ENCODE measurements at places on chromosomes 4 and X.

GRCh38 chrX:134929808-134930207 is 61.0 kb upstream of the SMIM10 start:
- no peak for DNase-seq

GRCh38 chr4:113815826-113816225 is 54.3 kb upstream of the CAMK2D start:
- DNase-seq, result no peak

GRCh38 chr4:135238940-135239339 is 1037.4 kb upstream of the PABPC4L start:
- DNase-seq, result no peak

GRCh38 chr4:160414496-160414895 is 1311.6 kb downstream of the RAPGEF2 start:
- no peak for DNase-seq

DNA sequence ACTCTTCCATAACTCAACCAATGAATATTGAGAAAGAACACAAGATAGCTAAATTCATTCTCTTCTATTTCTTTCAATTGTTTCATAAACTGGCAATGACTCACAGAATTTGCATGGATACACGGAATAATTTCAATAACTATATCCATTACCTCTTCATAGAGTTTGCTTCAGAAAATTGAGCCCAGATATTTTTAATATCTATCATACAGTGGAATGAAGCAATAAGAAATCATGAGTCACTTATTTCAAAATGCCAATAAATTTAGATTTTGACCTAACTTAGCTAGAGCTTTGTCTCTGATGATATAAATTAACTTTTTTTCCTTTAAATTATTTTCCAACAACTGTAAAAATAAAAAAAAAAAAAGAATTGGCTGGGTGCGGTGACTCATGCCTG is 22.2 kb upstream of the MANBA start:
- no peak for DNase-seq

- no peak for DNase-seq
Measured at GRCh38 chrX:111445485-111445884, 33.5 kb upstream of the DCX start.

DNA sequence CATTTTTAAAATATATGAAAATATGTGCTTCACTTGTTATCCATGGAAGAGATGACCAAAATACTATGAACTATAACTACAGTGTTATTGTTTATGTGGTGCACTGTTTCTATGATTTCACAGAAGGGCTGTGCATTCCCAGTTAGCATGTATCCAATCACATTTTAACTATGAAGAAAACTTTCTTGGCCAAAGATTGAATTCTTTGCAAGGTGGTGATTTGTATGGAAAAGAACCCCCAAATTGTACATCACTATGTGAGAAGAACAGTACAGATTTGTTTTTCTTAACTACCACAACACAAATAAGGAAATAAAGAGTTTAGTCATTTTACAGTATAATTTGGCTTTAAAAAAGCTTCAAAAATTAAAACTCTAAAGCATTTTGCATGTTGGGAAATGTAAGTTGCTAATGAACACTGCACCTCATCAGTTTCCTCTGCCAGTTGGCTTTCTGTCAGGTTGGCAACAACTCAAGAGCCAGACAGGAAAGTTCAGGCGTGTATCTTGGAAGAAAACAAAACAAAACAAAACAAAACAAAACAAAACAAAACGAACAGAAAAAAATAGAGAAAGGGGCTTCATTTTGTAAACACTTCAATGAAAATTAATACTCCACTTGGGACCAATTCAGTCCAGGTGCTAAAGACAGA is 237.0 kb downstream of the SCFD2 start:
- no peak for DNase-seq

DNA sequence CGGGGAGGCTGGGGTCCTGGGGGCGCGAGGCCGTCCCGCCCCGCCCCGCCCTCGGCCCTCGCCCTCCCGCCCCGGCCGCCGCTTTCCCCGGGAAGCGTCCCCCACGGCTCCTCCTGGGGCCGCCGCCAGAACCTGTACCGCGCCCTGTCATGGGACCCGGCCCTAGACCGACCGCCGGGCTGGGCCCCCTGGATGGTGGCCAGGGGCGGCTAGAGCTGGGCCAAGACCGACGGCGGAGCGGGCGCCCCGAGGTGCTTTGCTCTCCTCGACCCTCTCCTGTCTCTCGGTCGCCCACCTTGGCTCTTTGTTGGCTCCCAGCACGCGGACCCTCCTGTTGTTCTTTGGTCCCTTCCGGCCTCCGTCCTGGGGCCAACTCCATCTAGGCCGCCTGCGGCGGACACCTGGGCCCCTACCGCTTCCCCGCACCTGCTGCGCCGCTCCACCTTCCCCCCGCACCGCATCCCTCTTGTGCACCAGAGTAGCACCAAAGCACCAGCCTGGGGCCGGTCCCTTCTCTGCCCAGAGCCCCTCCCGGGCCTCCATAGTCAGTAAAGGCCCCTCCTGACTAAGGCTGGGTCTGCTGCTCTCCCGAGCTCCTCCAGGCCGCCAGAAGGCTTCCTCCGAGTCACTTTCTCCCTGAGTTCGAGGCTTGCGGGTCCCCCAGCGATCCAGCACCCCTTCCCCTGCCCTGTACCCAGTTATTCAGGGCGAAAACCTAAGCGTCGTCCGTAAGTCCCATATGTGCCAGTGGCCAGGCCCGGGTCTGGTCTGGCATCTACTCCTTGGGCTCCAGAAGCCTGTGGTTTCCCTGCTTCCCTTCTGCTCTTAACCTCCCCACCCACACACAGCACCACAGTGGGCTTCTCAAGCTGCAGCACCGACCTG is 587 bp downstream of the TACC3 start:
- DNase-seq, result no peak

- no peak for DNase-seq
Measured at GRCh38 chrX:84487365-84488353, 14.6 kb downstream of the HDX start.

- no peak for DNase-seq
Measured at GRCh38 chr4:176794651-176795050, 1.9 kb upstream of the VEGFC start.

GRCh38 chr4:150242820-150243458 is 164.7 kb downstream of the DCLK2 start:
- DNase-seq, result no peak

DNA sequence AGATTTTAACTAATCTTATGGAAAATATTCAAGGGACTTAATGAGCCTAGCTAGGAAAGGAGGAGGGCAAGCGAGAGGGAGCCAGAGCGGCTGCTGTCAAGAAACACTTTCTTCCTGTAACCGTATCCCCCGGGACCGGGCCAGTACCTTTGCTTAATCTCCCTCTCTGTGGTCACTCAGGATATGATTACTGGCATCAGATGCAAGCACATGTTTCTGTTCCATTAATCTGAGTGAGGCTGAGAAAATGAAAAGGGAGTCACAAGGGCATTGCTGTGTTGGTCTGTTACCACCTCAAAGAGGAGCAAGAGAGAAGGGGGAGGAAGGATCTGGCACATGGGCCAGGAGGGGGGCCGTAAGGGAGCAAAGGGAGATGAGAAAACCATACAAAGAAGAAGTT is 356.7 kb upstream of the GATB start:
- no peak for DNase-seq

DNA sequence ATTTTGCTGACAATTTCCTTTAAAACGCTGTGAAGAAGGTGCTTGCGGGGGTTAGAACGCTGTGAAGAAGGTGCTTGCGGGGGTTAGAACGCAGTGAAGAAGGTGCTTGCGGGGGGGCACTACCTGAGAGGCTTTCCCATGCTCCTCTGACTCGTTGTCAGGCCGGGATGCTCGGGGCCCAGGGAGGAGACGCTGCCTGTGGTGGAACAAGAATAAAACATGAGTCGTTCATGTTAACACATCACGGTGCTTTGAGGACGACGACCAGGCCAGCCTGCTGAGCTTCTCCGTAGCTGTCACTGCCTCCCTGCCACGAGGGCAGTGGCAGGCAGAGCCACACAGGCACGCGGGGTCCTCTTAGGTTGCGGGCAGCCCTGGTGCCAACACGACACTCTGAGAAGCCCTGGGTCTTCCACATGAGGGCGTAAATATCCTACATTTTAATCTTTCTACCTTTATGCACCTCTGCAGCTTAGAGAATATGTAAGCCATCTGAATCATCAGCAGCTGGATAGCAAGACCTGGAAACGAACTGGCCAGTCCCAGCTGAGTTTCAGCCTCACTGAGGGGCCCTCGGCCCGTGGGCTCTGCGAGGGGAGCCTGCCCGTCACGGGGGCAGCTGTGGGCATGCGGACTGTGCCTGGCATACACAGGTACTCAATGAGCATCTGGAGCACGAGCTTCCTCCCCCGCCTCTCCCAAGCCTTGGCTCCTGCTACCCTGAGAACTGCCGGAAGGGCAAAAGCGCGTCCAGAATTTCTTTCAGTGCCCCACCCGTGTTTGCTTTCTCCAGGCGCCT is 47.0 kb downstream of the FGFRL1 start:
- DNase-seq, result no peak

DNA sequence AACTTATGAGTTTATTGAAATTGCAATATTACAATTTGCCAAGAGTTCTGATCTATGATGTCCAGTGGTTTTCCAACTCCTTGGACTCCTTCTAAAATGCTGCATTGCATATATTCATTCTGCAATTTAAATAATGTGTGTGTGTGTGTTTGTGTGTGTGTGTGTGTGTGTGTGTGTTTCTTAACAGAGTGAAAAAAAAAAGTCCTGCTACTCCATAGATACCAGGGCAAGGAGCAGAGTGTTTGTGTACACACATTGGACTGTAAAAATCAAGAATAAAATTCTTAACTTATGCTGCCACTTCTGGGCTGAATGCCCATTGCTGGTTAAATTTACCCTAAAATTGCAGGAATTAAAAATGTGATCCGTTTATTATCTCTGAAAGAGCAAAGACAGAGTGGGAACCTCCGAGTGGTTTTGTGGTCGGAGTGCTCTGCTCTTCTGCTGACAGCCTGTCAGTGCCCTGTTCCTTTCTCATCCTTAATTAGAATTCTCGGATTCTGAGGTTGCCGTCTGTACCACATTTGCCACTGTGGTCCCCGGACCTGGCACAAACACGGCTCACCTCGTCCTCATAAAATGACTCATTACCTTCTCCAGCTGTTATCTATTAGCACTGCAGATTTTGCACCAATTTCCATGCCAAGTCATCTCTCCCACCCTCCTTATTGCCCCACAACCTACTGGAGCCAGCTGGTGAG is 355.5 kb downstream of the KCNIP4 start:
- DNase-seq, result no peak

- DNase-seq, result no peak
Measured at GRCh38 chrX:103710609-103711008, at the start of gene TMEM31. Gene TMEM31, plus strand, starts transcription at chrX:103710909. Its CDS starts 1,350 bp downstream, at chrX:103712259.

DNA sequence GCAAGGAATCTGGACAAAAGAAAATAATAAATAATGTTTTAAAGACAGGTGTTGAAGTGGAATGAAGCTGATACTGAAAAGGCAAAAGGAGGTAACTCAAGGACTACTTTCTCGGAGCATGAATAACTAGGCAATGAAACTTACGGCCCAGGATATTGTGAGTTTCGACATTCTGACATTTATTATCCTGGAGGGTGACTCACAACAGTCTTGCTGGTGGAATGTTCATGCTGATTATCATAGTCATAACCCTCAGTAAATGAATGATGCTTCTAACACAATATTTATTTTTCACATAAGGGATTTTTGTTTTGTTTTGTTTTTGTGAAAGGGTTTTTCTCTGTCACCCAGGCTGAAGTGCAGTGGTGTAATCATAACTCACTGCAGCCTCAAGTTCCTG is 147.0 kb upstream of the HPGD start:
- DNase-seq, result no peak

- no peak for DNase-seq
Measured at GRCh38 chrX:133676344-133677122, 261.2 kb upstream of the GPC4 start.

DNA sequence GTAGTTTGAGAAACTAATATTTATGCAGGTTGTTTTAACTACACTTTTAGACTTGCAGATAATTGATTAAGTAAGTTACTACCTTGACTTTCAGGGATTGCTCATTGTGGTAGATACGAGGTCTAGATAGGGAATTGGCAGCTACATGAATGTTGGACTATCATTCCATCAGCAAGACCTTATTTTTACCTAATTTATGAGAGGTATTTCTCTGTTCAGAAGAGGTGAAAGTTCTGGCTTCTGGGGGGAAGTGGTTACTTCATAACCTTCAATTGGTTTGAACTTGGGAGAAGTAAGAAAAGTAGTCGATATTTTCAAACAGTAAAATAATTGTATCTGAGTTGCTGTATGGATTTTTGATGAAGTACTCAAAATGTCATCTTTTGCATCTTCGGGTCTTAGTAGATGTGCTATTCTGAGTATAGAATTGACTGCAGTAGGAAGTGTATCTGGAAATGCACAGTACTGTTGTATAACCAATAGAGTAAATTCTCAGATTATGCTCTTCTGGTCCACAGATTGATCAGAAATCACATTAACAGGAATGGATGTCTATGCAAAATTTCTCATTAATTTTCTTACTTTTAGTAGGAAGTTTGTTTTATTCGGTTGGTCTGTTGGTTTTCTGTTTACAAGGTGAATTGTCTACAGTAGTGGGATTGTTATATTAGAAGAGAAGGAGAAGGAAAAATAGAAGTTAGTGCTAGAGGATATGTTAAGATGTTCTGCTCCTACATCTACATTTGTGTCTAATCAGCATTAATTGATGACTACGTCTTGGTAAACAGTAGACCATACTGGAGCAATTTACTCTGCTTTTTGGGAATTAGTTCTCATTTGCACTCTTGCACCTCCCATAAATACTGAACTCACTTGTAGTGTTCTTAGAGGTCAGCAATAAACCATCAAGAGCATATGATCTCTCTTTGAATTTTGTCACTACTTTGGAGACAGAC is 3.0 kb downstream of the NFKB1 start:
- no peak for DNase-seq

GRCh38 chrX:39852491-39852890 is 245.3 kb downstream of the BCOR start:
- DNase-seq, result no peak

DNA sequence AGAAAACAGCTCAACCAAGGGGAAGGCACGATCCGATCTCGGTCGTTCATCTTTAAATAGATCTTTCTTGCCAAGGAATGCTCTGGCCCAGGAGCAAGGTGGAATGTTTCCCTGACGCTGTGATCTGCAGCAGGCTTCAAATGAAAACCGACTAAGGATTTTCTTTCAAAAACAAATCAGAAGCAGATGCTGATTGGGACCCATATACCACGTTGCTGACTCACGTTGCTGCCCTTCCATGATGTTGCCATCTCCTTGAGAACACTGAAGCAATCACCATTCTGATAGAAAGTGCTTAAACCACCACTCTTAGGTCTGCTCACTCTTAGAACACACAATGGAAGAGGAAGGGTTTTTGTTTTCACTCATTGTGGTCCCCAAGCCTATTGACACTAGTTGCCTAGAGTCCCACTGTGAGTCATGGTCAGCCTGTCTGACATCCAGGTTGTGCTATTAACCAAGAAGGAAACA is 26.1 kb downstream of the LAMTOR3 start:
- DNase-seq, result no peak

GRCh38 chrX:151774421-151774820 is 39.9 kb downstream of the CNGA2 start:
- no peak for DNase-seq

DNA sequence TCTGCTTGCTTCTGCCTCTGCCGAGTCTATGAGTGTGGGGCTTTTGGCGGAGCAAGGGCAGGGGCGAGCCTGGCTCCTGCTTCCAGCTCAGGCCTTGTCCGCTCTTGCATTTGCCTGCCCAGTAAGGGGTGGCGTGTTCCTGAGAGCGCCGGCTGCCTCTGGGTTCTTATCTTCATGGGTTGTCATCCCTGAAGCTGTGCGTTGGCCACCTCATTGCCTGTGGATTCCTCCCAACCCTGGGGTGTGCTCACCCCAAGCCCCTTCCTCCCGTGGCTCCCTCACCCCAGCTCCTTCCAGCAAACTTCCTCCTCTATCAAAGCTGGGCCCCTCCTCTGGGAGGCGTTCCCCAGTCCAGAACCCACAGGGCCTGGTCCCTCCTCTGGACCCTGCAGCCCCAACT is 17.5 kb downstream of the SH3BP2 start:
- no peak for DNase-seq

- DNase-seq, result no peak
Measured at GRCh38 chr4:109748114-109748513, 18.2 kb upstream of the PLA2G12A start.
